ENCODE measurements at places on chromosomes 7 and 10.
A peak's percentile ranks its signal among the peaks of the same experiment; 100 is the strongest.

GRCh38 chr7:3860932-3861331 lies 559.9 kb downstream of the SDK1 start:
- DNase-seq = no peak

- no peak for DNase-seq
These were observed 8.9 kb downstream of the FGF8 start for GRCh38 chr10:101766753-101767599.

- DNase-seq = peak; percentile 43
These were observed 534 bp downstream of the UBE3C start for GRCh38 chr7:157139111-157139809.

DNA sequence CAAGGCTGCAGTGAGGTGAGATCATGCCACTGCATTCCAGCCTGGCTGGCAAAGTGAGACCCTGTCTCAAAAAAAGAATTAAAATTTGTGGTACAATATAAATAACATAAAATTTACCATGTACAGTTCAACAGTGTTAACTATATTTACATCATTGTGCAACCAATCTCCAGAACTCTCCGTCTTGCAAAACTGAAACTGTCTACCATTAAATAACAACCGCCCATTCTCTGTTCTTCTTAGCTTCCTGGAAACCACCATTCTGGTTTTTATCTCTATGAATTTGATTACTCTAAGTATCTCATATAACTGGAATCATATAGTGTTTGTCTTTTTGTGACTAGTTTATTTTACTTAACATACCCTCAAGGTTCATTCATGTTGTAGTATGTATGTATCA lies 167.6 kb downstream of the AUTS2 start:
- DNase-seq = no peak

GRCh38 chr10:98100476-98100875 lies 34.0 kb upstream of the R3HCC1L start:
- no peak for DNase-seq

DNA sequence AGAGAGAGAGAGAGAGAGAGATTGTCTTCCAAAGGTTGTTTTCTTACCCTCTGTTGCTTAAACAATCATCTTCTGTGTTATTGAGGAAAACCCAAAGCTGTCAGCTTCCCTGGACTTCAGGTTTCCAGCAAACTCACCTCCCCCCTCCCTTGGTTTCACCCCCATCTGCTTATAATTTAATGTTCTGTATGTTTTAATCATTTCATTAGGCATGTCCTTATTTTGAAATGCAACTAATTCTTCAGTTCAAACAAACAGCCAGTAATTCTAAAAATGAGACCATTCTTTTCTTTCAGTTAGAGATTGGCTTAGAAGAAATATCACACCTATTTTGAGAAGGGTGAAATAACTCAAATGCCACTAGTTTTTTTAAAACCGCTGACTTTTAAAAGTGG lies 102.9 kb downstream of the FAM204A start:
- no peak for DNase-seq

DNA sequence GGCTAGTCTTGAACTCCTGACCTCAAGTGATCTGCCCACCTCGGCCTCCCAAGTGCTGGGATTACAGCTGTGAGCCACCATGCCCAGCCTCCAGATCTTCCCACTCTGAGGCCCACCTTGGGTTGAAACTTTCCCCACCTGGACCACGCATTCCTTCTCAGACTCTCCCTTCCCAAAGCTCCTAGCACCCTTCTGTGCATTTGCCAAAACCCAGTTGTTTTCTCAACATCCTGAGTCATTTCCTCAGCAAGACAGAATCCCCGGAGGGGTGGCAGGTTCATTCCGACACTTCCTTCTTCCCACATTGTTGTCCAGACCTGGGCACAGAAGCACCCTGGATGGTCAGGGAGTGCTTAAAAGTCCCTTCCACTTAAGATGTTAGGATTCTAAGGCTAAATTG lies 28.9 kb downstream of the BAG3 start:
- no peak for DNase-seq

GRCh38 chr7:100785878-100786277 lies 41.4 kb downstream of the EPHB4 start:
- no peak for DNase-seq

- DNase-seq = no peak
These were observed 229.2 kb downstream of the GPAM start for GRCh38 chr10:111954386-111954785.

GRCh38 chr7:158802535-158803366 lies 26.6 kb downstream of the ESYT2 start:
- no peak for DNase-seq

GRCh38 chr10:63478564-63478963 lies 12.8 kb upstream of the JMJD1C start:
- DNase-seq = no peak

GRCh38 chr10:1488970-1489548 lies 248.3 kb downstream of the ADARB2 start:
- DNase-seq = no peak

- DNase-seq = no peak
These were observed 87.4 kb downstream of the ZNF467 start for GRCh38 chr7:149686011-149686410.

- DNase-seq = no peak
These were observed 71.9 kb downstream of the WDR37 start for GRCh38 chr10:1128115-1128514.

GRCh38 chr10:131621784-131622624 lies 278.8 kb upstream of the PPP2R2D start:
- DNase-seq = no peak

DNA sequence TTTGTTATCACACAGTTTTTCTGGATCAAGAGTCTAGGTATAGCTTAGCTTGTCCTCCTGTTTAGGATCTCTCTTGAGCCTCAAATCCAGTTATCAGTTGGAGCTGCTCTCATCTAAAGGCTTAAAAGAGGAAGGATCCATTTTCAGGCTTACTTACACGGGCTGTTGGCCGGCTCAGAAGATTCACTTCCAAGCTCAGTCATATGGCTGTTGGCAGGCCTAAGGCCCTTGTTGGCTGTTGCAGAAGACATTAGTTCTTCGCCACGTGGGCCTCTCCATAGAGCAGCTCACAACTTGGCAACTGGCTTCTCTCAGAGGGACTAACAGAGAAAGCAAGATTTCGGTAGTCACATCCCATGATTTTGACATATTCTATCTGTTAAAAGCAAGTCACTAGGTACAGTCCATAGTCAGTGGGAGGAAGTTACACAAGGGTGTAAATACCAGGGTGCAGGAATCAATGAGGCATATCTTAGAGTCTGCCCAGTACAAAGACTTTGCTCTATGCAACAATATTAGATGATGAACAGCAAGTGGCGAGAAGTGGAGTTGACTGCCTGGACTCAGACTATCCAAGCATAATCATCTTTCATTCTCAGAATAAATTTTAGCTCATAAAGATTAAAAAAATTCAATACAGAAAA lies 280.1 kb upstream of the MBL2 start:
- no peak for DNase-seq

DNA sequence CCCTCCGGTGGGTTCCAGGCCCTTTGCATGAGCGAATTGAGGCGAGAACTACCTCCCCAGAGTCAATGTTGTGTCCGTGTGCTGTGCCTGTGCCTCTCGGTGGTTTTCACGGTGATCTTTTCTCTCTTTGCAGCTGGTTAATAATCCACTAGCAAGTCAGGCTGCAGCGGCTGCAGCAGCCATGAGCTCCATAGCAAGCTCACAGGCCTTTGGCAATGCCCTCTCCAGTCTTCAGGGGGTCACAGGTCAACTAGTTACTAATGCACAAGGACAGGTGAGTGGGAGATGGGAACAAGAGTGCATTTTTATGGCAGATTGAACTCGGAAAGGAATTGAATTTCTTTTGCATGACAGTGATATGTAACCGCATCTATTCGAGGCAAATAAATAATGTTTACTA lies 159.7 kb upstream of the YAE1 start:
- no peak for DNase-seq

GRCh38 chr10:35795131-35795824 lies 153.2 kb upstream of the FZD8 start:
- DNase-seq = no peak

- no peak for DNase-seq
These were observed 18.0 kb downstream of the ZNF37A start for GRCh38 chr10:38112159-38112558.

GRCh38 chr7:98167653-98168052 lies 43.6 kb upstream of the BHLHA15 start:
- no peak for DNase-seq

DNA sequence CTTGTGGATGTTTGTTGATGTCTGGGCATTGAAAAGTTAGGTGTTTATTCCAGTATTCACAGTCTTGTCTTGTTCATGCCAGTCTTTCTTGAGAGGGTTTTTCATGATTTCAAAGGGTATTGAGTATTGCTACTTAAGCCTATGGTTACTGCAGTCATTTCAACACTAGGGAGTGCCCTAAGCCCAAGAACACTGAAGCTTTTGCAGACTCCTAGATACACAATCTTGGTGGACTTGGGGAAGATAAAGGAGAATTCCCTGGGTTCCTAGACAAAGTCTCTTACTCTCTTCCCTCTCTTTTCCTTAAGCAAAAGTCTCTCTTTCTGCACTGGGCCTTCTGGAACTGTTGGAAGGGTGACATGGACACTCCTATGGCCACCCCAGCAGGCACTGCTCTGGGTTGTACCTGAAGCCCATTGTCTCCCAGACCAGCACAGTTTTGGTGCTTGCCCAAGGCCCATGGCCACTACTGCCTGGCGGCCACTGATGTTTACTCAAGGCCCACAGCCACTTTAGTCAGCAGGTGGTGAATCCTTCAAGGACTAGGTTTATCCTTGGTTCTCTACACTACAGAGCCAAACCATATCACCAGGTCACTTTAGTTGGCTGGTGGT lies 24.9 kb downstream of the SAMD9 start:
- DNase-seq = no peak

GRCh38 chr7:98286701-98287485 lies 5.4 kb downstream of the BRI3 start:
- DNase-seq = no peak

DNA sequence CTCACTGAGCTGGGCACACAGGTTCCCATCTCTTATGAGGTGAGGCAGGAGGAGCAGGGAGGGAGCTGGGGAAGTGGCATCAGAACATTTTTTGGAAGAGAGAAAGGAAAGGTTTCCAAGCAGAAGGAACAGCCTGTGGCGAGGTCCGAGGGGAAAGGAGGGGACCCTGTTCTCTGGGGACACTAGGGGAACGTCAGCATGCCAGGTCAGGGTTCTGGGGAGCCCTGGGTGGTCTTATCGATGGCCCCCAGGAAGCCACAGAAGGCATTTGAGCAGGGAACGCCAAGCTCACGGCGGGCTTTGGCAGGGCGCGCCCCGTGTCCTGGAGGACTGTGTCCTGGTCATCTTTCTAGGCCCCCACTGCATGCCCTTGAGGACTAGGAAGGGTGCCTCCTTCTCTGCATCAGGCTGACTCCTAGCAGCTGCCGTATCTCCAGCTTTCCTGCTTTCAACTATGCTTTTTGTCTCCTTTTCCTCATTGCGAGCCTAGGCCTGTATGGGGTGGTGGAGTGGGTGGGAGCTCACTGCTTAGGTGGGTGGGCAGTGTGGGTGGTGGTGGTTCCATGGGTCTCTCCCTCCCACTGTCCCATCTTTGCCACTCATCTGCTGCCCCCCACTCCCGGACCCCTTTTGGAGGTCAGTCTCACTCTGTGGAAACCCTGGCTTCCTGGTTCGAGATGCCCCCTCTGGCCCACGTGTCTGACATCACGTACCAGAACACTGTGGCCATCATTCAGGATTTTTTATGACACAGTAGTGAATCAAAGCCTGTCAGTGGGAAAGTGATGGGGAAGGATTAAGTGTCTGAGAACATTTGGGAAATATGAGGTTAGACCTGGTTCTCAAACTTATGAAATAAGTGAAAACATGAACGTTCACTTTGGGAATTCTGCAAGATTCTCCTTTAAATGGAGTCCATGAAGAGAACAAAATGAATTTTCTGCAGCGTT lies 89.1 kb downstream of the CUX1 start:
- no peak for DNase-seq

DNA sequence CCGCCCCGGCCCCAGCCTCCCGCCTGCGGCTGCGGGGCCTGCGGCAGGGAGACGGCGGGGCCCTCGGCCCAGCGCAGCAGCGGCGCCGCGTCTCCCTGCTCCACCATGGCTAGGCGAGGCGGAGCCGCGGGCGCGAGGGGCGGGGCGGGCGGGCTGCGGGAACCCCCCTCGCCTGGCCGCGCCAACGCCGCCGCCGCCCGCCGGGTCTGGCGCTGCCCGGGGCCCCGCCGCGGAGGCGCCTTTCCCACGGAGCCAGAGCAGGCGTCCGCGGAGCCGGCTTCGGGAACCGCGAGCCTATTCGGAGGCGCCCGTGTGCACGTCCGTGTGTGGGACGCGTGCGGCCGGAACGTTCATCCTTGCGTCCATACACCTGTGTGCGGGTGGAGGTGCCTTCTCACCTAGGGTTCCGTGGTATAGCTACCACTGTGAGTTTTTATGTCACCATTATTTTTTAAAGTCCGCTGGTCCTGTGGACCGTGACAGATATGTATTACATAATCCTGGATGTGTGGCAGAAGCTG lies at the start of gene DENND11:
Gene DENND11 (minus strand): TSS at position 120 of the 521 bp plus-strand sequence. CDS start 13 bp downstream, at position 107.
- peak; percentile 49 for DNase-seq

DNA sequence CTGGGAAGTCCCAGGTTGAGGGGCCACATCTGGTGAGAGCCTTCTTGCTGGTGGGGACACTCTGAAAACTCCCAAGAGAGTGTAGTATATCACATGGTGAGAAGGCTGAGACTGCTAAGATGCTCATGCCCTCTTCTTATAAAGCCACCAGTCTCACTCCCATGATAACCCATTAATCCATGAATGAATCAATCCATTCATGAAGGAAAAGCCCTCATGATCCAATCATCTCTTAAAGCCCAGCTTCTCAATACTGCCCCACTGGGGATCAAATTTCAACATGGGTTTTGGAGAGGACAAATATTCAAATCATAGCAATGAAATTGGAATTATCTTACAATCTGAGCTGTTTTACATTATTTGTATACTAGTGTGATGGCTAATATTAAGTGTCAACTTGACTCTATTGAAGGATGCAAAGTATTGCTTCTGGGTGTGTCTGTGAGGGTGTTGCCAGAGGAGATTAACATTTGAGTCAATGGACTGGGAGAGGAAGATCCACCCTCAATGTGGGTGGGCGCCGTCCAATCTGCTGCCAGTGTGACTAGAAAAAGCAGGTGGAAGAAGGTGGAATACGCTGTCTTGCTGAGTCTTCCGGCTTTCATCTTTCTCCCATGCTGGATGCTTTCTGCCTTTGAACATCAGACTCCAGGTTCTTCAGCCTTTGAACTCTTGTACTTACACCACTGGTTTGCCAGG lies 14.3 kb upstream of the UBE2D1 start:
- DNase-seq = no peak

DNA sequence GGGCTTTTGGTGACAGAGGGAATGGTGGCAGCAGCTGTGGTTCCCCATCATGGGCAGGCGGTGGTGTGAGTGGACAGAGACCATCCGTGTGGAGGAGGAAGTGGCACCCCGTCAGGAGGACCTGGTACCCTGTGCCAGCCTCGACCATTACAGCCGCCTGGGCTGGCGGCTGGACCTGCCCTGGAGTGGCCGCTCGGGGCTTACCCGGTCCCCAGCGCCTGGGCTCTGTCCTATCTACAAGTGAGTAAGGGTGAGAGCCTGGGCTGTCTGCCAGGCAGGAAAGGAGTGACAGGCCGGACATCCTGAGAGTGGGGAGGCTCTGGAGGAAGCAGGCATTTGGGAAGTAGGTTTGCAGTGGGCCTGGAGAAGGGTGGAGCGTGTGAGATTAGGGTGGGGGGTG lies 2.9 kb upstream of the ZNF467 start:
- no peak for DNase-seq

GRCh38 chr7:23469961-23470250 lies 385 bp downstream of the IGF2BP3 start:
- no peak for DNase-seq

GRCh38 chr10:70053218-70053840 lies 683 bp downstream of the MACROH2A2 start:
- peak; percentile 38 for DNase-seq

GRCh38 chr7:47737601-47738000 lies 155.7 kb upstream of the TNS3 start:
- no peak for DNase-seq
